Activated CD4-positive, alpha-beta T cell treated with anti-CD3 and anti-CD28 coated beads, Interleukin-2, amount 50 U/mL, for 1 hour (primary cell): ENCODE measurements at places on chromosomes 5 and 9.

DNA sequence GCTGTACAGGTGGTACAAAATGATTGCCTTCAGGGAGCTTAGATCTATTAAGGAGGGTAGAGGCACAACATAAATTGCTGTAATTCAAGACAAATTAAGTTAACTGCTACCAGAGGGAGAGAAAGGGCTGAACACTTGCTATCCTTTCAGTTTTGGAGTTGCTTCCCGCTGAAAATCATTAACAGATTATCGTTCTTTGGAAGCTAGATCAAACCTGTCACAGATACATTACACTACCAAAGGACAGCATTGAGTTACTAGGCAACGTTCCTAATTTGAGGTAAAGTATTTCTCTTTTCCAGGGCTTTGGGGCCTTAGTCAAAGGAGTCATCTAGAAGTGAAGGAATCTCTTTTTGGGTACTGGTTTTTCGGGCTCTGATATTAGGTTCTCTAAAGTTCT, 84.7 kb upstream of the DHFR start:
- no peak for DNase-seq

DNA sequence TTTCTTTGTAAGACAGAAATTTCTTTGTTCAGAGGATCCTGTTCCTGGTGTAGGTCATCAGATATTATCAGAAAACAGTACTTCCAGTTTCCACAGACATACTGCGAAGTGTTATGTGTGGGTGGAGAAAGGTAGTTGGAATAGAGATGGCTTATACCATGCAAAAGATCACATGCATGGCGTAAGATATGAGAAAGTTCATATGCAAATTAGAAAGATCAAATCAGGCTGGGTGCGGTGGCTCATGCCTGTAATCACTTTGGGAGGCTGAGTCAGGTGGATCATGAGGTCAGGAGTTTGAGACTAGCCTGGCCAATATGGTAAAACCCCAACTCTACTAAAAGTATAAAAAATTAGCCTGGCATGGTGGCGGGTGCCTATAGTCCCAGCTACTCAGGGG, 65.2 kb upstream of the GLIS3 start:
- no peak for DNase-seq

DNA sequence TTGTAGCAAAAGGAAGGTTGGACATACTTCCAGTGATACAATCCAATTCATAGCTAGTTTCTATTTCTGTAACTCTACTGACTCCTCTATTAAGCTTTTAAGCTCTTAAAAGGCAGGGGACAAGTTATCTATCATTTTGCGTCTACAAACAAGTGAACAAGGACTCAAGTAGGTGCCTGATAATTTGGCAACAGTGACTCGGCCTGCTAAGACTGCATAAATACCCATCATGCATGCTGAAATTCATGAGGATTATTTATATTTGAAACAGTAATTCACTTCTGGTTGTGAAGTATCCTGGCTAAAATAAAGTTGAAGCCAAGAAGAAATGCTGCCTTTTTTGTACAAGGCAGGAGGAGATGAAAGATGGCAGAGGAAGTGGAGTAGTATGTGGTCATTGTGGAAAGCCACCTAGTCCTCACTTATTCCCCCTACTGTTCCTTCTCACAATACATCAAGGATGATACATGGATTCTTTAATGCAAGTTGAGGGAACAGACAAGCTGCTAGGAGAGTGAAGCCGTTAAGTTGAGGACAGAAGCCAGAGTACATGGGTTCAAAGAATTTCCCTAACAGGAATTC, 74.0 kb downstream of the MRPS27 start:
- DNase-seq, result no peak

- DNase-seq, result no peak
Observed at GRCh38 chr5:56561-57290, 35.2 kb upstream of the PLEKHG4B start.

- no peak for DNase-seq
Observed at GRCh38 chr5:163943546-163943945, 438.1 kb downstream of the MAT2B start.
